Activated T-cell treated with anti-CD3 and anti-CD28 coated beads for 24 hours (primary cell): ENCODE measurements at places on chromosomes 4 and X.

DNA sequence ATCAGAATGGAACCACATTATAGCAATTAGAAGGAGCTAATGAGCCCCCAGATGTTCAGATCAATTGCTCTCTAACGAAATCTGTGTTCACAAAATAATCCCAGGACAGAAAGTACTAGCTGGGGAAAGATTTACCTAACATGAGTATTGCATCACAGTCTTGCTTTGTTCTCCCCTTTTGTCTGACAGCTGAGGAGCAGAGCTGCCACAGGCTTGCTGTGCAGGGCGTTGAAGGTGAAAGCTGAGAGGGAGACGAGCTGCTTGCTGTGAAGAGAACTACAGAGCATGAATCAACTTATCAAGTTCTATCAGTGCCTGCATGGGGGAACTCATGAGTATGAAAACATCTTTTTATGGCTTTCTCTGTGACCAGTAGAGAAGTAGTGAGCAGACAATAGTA lies 441.2 kb downstream of the CENPC start:
- no peak for DNase-seq

- no peak for DNase-seq
These were observed 2120.5 kb downstream of the PCDH7 start for GRCh38 chr4:32840461-32841189.

DNA sequence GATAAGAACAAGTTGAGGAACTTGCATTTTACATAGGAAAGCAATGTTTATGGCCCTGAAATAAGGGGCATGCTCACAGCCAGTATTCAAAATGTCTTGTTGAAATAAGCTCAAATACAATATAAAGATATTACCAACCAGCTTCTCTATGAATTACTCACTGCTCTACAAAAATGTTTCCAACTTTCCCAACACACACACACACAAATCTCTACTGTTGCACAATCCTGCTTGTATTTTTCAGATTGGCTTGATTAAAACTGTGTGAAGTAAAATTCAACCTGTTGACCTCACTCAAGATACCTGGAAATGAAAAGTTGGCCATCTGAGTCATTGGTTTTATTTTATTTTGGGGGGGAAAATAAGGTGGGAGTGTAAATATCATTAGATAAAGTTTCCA lies 128.6 kb downstream of the CHIC2 start:
- no peak for DNase-seq

DNA sequence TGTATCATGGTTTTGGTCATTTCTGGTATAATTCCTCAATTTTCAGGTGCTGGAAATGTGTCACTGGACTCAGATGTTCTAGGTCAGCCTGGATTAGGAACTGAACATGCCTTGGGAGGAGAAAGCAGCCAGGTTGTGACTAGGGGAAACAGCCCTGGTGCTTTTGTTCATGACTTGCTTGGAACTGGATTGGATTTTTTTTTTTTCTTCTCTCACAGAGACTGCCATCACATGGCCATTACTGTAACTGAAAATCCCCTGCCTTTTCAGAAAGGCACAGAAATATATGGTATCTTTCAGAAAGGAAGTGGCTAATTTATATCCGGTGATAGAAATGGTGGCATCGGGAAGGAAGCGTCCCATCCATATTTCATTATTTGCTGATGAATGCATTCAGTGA lies 34.6 kb downstream of the SEPTIN11 start:
- DNase-seq = no peak

GRCh38 chr4:59838236-59838635 lies 1361.9 kb upstream of the ADGRL3 start:
- DNase-seq = no peak

DNA sequence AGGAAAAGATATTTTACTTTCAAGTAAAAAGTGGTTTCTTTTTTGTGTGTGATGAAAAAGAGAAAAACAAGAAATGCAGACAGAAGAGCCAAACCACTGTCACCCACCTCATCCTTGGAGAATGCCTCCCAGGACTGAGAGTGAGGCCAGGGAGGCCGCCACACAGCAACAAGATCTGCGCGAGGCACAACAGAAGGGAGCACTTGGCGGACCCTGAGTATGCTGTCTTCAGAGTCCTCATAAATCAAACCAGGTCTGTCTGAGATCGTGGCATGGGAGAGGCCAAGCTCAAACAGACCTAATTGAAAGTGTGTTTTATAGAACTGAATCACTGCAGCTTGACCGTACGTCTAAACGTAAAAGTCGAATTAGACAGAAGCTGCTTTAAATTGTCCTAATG lies 134.3 kb upstream of the VCX2 start:
- DNase-seq = no peak
